ENCODE measurements at places on chromosomes 3 and 15.

- no peak for DNase-seq
These were observed 151.0 kb downstream of the OXSM start for GRCh38 chr3:25940935-25941334.

DNA sequence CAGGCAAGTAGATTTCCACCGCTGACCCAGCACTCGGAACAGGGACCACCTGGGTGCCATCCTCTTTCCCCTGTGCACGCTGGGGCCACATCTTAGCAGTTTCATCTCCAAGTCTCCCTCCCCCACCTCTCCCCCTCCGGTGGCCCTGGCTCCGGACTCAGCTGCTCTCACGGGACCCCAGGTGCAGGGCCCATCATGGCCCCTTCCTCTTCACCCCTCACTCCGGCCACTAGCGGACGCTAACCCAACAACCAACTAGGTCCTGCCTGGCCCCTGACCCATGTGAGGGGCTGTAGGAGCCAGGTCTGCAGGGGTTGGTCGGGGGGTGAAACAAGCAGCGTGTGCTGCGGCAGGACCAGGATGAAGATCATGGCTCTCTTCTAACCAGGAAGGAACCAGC, 31.3 kb upstream of the IQSEC1 start:
- no peak for DNase-seq

DNA sequence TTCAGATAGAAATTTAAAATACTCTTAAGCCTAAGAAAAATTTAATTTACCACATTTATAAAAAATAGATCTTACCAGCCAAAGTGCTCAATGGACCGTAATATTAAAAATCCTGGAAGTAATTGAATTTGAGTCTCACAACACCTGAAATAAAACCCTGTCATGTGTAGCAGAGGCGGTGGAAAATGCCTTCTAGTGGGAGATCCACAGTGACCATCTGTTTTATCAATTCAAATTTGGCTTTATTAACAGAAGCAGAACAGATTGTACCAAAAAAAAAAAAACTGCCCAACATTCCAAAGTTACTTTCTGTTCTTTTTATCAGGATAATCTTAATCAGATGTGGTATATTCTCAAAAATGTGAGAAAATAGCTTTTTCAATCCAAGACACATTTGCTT, 71.7 kb downstream of the DMXL2 start:
- no peak for DNase-seq

GRCh38 chr3:114518206-114518808, 224.5 kb downstream of the TIGIT start:
- no peak for DNase-seq

GRCh38 chr3:71341721-71342120, 241.8 kb downstream of the FOXP1 start:
- DNase-seq: no peak

DNA sequence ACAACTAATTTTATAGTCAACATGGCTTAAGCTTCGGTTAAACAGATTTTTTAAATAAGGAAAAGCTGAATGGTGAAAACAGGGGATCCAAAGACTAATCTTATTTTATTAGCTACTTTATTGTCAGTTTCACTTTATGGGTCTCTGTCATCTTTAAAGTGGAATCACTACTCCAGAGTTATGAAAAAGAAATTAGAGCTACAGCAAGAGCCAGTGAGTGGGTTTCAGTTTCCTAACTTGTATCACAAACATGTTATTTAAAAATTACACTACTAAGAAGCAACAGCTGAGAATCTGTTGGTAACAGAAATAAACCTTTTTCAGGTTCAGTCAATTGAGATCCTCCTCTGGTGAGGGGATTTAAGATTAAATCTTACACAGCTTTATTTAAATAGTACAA, 10.0 kb downstream of the PHC3 start:
- DNase-seq: no peak

GRCh38 chr3:157578181-157578580, 75.0 kb upstream of the VEPH1 start:
- no peak for DNase-seq

GRCh38 chr3:124565013-124565412, 165.2 kb upstream of the UMPS start:
- peak; percentile 9 for DNase-seq

GRCh38 chr3:53794597-53794996, 51.6 kb downstream of the CHDH start:
- no peak for DNase-seq

- DNase-seq: no peak
These were observed 43.5 kb downstream of the RAB8B start for GRCh38 chr15:63232943-63233342.

DNA sequence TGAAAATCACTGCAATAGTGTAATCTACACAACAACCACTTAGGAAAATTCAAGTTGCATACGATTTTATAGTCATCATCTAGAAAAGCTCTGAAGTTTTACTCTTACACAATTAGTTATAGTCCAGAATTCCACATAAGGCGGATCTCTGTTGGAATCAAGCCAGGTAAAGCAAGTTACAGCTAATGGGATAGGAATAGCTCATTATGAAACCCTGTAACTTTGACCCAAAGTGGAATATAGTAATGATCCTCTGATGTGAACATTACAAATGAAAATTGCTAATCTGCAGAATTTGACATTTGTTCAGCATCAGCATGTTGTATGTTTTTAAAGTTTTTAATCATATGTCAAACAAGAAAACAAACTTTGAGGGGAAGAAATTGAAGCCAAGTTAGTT, 4.4 kb downstream of the CERS3 start:
- no peak for DNase-seq

DNA sequence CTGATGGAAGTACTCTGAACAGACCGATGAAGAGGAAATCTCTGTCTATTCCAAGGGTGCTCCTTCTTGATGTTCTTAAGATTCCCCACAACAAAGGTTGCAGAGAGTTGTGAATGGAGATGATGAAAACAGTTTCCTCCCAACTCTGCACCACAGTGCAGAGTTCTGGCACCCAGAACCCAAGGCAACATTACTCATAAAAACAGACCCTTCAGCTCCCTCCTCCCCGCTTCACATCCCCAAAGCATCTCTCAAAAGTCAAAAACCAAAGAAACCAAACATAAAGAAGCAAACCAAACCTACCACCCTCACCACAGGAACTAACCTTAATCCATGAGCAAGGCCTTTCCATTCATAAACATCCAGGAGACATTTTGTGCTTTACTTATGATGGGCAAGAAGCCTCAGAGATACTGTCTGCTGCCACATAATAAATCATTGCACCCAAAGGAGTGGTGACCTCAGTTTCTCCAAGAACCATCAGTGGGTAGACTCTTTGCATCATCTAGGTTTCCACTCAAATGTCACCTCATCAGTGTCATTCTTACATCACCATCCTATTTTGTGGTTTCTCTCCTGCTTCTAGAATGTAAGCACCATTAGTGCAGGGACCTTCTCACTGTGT, 13.2 kb downstream of the PCOLCE2 start:
- no peak for DNase-seq

Data from effector CD8-positive, alpha-beta T cell (primary cell).